ENCODE measurements at places on chromosomes 2 and 18. TPM values are rescaled to one million over a fixed set of nuclear protein-coding genes. Genes with fewer than 3 reads are reported as not detected.

- DNase-seq, result no peak
Measured at GRCh38 chr18:55444536-55444935, 143.5 kb downstream of the TCF4 start.

PTPN4 gene
- total RNA-seq, result 91.7 TPM

COL4A3 gene
- total RNA-seq, result not detected

DSC2 gene
- 31.4 TPM for total RNA-seq

GRCh38 chr2:130823886-130824491, 12.7 kb upstream of the ARHGEF4 start:
- DNase-seq, result no peak

DNA sequence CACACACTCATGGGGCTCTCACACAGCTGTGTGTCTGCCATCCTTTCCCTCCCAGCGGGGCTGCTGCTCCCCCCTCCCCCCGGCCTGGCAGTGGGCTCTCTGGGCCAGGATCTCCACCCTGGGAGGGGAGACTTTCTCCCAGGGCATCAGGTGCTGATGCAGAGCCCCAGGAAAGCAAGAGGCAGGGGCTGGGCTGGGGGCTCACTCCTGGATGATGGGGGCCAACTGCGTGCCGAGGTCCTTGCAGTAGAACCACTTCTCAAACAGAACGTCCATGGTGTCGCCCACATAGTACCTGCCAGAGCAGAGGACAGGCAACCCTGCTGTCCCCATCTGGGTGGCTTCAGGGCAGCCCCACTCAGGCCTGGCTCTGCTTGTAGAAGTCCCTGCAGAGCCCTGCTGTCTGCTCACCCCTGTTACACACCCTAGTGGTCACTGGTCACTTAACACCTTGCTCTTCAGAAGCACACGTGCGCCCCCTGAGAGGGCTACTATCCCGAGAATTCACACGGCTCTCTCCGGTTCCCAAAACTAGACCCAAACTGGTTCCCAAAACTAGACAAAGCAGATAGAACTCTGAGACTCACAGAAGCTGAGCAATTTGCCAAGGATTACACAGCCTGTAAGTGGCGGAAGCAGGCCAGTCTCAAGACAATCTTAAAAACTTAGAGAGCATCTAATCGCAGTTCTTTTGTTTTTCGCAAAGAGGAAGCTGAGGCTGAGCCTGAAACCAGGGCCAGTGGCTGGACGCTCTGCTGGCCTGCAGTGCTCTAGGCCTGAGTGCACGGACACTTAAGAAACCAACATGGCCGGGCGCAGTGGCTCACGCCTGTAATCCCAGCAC, 6.6 kb upstream of the OXER1 start:
- DNase-seq, result peak; percentile 46

- peak; percentile 58 for DNase-seq
Measured at GRCh38 chr2:96148410-96149217, 3.4 kb upstream of the DUSP2 start.

- DNase-seq, result no peak
Measured at GRCh38 chr18:73043211-73043610, 175.4 kb upstream of the NETO1 start.

- peak; percentile 65 for DNase-seq
Measured at GRCh38 chr2:102975996-102976975, 214.5 kb downstream of the TMEM182 start.

UGT1A9 gene
- not detected for total RNA-seq

DNA sequence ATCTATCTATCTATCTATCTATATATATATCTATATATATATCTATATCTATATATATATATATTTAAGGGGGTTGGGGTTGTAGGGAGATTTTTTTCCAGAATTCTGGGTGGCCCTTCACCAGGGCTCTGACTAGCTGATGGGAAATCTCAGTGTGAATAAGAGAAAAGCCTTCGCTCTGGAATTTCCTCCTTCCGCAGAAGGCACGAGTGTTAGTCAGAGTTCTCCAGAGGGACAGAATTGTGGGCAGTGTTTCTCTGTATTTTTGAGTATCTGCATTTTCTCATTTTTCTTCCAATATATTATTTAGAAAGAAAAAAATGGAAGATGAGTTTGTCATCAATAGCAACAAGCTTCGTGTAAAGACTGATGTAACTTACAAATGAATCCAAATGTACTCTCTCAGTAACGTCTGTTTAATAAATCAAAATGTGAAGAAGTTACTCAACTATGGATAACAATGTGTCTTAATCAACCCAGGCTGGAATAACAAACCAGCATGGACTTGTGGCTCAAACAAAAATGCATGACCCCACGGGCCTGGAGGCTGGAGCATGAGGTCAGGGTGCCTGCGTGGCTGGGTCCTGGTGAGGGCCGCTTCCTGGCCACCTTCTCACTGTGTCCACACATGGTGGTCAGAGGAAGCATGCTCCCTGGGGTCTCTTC, 10.6 kb upstream of the SNTG2 start:
- DNase-seq, result no peak

DNAJC5G gene
- total RNA-seq, result not detected

RUFY4 gene
- total RNA-seq, result not detected

SCYGR4 gene
- total RNA-seq, result not detected

DNA sequence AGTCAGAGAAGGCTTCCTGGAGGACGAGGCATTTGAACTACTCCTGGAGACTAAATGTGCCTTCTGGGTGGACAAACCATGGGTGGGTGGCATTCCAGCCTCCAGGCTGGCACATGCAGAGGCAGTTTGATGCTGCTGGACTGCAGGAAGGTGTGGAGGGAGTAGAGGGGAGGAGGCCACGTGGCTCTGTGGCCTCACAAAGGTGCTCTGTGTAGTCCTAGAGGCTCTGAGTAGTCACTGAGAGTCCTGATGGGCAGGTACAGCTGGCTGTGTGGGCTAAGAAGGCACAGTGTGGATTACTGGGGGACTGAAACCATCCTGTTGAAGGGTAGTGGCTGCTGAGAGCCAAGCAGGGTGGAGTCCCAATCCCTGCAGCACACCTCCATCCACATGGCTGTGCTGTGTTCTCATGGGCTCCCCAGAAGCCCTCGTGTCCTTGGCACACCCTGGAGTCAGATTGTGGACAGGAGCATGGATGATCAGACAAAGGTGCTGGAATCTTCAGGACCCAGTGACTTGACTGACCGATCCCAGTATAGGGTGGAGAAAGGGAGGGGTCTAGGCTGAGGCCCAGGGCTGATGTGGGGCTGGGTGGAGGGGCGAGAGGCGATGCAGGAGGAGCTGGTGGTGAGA, 87.4 kb upstream of the HS6ST1 start:
- DNase-seq, result no peak

DNA sequence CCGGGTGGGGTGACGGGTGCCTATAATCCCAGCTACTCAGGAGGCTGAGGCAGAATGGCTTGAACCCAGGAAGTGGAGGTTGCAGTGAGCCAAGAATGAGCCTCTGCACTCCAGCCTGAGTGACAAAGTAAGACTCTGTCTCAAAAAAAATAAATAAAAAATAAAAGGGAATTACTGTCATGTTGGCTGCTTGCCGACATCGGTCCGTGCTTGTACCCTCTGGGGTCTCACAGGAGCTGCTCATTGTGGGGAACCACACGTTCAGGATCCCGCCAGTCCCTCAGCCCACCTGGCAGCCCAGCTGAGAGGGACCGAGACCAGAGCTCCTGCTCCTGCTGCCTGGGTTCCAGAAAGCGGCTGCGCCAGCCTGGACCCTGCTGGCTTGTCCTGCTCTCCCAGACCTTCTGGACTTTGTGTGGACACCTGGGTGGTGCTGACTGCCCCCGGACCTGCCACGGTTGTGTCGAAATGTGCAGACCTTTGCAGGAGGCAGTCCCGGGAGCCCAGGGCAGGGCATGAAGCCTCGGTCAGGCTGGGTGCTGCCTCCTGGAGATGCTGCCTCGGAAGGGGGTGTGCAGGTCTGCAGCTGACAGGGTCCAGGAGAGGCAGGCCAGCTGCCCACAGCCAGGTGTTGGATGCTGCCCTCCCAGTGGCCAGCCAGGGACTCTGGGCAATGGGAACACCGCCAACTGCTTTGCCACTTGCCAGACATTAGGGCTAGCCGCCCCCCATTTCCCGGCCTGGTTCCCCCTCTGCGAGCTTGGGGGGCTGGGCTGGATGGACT, 16.4 kb downstream of the KLF11 start:
- DNase-seq, result no peak

DNA sequence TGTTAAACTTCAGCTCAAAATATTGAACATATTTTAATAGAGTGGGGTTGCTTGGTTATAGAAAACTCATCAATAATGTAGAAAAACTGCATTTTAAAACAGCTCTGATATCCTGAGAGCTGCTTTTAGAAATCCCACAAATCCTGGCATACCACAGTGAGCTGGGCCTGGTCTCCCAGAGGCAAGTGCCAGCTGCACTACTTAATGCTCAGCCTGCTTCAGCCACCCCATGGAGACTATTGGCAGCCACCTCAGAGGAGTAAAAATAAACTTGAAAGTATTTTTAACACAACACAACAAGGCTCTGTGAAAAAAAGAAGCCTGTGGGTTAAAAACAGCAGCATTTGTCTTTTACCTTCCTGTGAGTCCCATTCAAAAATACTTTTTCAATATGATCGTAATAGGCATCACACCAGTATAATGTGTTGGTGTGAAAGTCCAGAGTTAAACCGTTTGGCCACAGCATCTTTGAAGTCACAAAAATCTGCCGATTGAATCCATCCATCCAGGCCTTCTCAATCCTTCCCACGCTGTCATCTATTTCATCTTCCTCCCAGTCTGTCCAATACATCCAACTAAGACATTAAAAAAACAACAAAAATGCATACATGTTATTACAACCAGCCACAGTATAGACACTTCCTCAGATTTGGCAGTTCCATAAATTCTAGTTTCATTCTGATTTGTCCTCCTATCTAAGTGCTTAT, 1115.3 kb downstream of the LRP1B start:
- peak; percentile 21 for DNase-seq

DNER gene
- total RNA-seq, result 36.0 TPM

DNA sequence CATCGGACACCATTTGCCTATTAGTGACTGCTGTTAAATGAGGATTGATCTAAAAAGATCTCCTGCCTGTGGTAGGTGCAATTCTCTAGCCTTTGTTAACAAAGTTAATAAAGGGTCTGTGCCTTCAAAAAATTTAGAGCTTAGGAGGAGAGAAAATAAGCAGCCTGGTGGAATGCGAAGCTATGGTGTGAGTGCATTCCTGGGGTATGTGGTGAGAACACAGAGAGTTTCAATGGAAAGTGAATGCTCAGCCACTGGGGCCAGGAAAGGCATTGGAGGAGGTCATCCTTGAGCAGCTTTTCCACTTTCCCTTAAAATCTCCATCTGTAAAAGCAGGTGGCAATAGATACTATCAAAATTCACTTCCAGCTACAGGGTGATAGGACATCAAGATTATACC, 331.2 kb upstream of the LRATD1 start:
- no peak for DNase-seq

GRCh38 chr2:217106650-217107014, 246.8 kb upstream of the TNP1 start:
- DNase-seq, result no peak

PARD6G gene
- 25.2 TPM for total RNA-seq

GRCh38 chr2:101281482-101281881, 27.0 kb downstream of the RNF149 start:
- no peak for DNase-seq

- DNase-seq, result no peak
Measured at GRCh38 chr2:153558247-153558646, 79.7 kb upstream of the RPRM start.

DNA sequence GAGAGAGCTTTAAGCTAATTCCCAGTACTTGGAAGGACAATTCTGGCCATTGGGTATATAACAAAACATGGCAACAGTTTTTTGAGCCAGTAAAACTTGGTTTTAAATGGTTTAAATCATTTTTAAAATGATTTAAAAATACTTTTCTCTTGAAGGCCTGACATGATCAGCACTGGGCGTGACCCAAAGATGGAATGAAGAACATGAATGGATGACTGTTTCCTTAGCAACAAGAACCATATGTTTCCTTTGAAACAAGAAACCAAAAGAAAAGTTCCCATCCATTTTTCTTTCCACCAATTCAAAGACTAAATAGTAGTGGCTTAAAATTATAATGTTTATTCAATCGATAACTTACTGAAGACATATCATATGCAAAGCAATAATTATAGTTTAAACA, 348.3 kb upstream of the FIGN start:
- DNase-seq, result no peak

- no peak for DNase-seq
Measured at GRCh38 chr2:37415128-37415820, 70.8 kb downstream of the QPCT start.

DNA sequence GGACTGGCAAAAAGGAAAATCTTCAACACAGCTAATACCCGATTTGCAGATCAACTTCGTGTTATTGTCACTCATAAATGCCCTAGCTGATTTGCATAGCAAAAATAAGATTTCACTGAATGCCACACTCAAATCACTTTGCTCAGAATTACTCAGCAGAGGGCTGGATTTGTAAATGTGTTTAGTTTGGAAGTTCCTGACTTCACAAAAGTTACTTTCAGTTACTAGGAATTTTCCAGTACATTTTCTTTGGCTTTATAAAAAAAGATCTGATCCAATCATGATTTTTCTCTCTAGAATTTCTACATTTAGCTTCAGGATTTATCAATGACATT, 433.3 kb upstream of the ID2 start:
- no peak for DNase-seq

- DNase-seq, result peak; percentile 50
Measured at GRCh38 chr2:11738589-11739436, 7.6 kb upstream of the LPIN1 start.

BBS5 gene
- total RNA-seq, result 3.3 TPM

Data from glutamatergic neuron (in vitro differentiated cells).